Fibroblast of skin of left quadriceps (primary cell): ENCODE measurements at places on chromosomes 7 and 10.

- no peak for DNase-seq
Measured at GRCh38 chr10:131762789-131763696, 137.8 kb upstream of the PPP2R2D start.

DNA sequence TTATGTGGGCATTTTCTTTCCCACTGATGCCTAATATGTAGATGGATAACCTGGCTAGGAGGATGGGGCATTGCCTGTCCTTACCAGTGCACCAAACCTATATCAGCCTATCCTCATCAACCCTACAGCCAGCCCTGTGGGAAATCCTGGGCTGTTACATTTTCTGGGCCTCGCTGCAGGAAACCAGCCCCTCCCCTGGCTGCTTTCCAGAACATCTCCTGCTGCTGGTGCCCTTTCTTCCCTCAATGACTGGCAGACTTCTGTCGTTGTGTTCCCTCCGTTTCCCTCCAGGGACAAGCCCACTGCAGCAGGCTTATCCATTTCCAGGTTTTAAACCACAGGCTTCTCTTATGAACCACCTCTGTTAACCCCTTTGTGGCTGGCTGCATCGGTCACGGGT is 486.1 kb upstream of the COBL start:
- DNase-seq = no peak

DNA sequence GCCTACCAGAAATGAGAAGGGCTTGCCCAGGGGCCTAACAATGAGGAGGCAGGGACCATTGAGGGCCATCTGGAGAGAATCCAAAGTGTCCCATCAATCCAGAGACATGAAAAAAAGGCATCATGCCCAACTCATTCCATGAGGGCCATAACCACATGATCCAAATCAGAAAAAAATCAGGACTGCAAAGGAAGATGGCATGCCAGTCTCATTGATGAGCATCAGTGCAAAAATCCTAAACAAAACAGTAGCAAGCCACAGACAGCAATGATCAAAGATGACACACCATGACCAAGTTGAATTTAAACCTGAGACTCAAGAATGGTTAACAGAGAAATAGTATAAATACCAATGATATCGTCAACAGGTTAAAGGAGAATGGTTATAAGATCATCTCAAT is 7.0 kb upstream of the CYP3A4 start:
- no peak for DNase-seq

GRCh38 chr7:27117887-27118491 is 12.6 kb downstream of the HOXA4 start:
- DNase-seq = no peak

GRCh38 chr7:138125598-138126111 is 49.4 kb downstream of the AKR1D1 start:
- no peak for DNase-seq
